Neural crest cell (in vitro differentiated cells): ENCODE measurements at places on chromosomes 7 and 10. TPM values are rescaled to one million over a fixed set of nuclear protein-coding genes. Genes with fewer than 3 reads are reported as not detected.

DNA sequence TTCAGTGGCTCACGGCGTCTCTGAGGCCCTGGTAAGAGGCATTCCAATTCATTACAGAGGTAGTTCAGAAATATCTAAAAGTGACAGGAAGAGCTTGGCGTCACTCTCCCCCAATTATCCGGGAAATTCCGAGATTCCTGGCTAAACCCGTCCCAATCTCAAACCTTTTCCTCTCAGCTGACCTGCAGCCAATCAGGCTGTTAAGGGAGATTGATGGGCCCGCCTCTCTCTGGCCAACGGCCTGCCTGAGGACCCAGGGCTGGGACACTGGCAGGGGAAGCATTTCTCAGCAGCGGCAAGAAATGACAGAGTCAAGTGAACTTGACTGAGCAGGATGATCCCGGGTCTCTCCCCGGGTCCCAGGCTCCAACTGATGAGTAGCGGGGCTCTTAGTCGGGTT is 72.3 kb downstream of the EBF3 start:
- no peak for DNase-seq

PLCE1 gene
- 5.7 and 6.1 TPM in 2 replicates for total RNA-seq

DNA sequence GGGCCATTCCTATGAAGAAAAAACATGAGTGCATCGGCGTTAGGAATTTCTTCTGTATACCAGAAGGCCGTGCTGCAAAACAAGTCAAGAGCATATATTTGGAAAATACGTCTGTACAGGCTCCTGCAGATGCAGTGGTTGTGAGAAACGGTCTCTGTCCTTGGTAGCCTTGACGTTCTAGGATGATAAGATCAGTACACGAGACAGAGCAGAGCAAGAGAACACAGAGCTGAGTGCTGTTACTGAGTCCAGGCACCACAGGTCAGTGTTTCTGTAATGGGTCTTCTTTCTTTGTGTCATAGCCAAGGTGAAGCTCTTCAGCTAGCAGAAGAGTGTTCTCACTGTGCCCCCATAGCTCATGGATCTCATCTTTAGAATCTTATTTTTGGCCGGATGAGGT is 62.8 kb downstream of the WDR37 start:
- DNase-seq: no peak

NRP1 gene
- 14.5 and 16.1 TPM in 2 replicates for total RNA-seq

COL1A2 gene
- total RNA-seq: 98.8 and 110 TPM in 2 replicates

- DNase-seq: no peak
Observed at GRCh38 chr7:101684983-101685330, 55.9 kb upstream of the MYL10 start.

DRGX gene
- total RNA-seq: 0.18 and 0.19 TPM in 2 replicates

- no peak for DNase-seq
Observed at GRCh38 chr7:133778472-133778871, 348.7 kb upstream of the LRGUK start.

- no peak for DNase-seq
Observed at GRCh38 chr7:115015619-115016018, 93.7 kb downstream of the MDFIC start.

DNA sequence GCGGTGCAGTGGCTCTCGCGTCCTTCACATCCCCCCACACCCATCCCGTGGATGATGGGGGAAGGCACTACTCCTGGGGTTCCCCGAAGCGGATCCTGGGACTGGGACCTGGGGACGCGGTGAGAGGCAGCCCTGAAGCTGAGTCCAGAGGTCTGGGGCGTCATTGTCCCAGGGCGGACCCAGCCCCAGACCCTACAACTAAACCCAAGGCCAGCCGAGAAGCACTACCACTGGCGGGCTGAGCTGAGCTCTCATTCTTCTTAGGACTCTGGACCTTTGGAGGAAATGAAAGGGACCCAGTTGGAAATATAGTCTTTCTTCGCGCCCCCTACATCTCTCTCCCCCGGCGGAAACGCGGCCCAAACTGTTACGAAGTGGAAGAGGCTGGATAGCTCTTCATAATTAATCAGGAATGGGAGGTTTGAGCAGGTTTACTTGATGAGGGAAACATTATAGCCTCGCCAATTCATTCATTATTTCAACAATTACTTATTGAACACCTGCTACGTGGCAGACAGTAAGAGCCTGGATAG is 389 bp upstream of the FBXL15 start:
- no peak for DNase-seq

PAX2 gene
- 1.0 and 1.5 TPM in 2 replicates for total RNA-seq
